GM12892 (cell line): ENCODE measurements at places on chromosomes 13 and 19.

GRCh38 chr13:40706439-40706838, 40.0 kb upstream of the FOXO1 start:
- no peak for DNase-seq

- DNase-seq = no peak
Observed at GRCh38 chr13:78317030-78317429, 286.3 kb downstream of the POU4F1 start.

DNA sequence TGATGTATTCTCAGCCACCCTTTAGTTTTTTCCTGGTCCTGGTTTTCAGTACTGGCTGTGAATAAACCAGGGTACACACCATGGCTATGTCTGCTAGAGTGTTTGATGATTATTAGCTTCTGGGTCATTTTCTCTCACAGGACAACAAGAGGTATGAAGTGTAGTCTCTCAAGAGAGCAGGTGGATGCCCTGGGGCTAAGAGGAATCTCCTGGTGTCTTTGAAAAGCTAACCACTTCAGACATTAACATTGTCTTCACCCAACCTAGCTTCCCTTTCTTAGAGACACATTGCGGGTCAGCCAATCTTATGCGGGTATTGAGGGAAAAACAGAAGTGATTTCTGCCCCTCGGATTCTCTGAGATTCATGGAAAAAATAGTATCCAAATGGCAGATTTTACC, 1.6 kb downstream of the ZNF730 start:
- DNase-seq = no peak

GRCh38 chr19:50000038-50000840, 24.9 kb downstream of the VRK3 start:
- no peak for DNase-seq

GRCh38 chr13:82791035-82791434, 1091.2 kb downstream of the SLITRK1 start:
- DNase-seq = no peak

DNA sequence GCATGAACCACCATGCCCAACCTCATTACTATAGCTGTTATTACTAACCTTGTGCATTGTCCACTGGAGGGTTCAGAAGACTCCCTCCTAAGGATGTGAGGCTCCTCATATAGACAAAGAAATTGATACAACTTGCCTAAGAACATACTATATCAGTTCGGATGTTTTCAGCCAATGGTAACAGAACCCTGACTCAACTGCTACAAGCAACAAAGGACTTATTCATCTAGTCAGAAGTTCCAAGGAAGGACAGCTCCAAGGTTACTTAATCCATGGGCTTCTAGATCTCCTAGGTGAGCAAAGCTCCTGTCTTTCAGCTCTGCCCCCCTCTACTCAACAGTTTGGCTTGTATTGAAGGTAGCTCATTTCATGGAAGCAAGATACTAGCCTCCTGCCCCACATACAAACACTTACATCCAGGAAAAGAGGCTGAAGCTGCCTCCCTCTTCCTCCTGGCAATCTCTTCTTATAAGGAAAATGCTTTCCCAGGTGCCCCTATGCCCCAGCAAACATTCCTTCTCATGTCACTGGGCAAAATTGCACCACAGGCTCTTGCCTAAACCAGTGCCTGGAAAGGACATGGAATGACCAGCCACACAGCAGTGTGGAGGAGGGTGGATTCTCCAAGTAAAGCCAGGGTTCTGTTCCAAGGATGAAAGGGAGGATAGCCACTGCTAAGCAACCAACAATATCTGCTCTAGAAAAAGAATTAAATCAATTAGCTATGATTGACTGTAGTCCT, 497.8 kb downstream of the FOXO1 start:
- no peak for DNase-seq

DNA sequence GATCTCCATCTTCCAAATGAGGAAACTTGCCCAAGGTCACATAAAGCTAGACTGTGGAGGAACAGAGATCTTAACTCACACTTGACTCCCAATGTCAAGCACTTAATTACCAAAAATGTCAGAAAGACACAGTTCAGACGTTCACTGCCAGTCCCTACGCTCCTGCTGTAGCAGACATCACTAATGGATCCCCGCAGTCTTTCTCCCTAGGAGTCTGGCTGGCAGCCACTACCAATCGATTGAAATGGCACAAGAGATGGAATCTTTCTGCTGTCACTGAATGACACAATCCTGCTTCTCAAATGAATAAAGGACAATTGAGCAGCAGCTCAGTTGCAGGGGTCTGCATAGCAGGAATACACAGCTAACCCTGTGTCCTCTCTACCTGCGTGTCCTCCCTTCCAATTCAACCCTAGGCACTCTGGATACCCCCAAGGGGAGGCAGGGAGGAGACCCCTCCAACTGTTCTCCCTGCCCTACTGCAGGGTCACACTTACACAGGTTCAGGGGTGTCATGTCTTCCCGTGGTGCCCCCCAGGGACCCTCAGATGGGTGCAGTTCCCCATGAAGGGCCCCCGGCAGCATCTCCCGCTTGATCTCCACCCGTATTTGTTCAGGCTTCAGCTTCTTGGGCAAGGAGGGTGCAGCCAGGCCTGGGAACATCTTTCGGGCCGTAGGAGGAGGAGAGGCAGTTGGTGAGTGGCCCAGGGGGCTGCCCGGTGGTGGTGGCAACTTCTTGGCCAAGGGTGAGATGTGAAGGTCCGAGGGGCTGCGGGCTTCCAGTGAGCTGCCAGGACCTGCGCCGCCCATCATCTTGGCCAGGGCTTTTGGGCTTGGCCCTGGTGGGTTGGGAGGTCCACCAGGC, 7.9 kb upstream of the AKAP8L start:
- DNase-seq = no peak

GRCh38 chr13:20904908-20905307, 2.4 kb upstream of the XPO4 start:
- no peak for DNase-seq

DNA sequence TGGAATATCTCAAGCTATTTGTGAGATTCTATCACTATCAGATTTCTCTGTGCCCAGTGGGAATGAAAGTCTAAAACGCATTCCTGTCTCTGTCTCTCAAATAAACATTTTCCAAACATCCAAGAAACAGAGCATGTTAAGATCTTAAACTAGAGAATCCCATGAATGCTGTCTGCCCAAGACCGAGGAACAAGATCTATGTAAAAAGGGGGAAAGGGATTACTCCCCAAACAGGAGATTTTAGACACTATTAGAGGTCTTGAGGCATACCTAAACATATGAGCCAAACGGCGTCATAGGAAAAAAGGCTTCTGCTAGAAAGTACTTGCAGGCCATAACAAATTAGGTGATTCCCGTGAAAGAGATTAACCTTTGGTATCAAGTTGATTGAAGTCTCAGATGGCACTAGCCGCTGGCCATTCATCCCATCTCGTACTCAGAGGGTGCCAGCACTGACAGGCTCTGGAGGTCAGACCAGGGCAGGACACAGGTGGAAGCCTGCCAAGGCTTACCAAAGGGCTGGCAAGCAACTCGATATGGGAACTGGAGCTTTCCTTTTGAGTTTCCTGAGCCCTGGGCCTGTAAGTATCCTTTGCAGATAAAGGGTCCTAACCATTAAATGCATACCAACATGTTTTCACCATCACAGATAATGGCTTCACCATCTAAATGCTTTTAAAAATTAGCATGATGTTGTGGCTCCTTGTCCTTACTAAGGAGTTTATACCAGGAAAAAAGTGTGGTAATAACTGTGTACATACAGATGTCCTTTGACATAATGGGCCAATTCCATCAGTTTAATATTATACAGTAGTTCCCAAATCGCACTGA, 225.2 kb downstream of the FOXO1 start:
- no peak for DNase-seq

- DNase-seq = no peak
Observed at GRCh38 chr19:5397804-5398692, 57.2 kb upstream of the ZNRF4 start.

DNA sequence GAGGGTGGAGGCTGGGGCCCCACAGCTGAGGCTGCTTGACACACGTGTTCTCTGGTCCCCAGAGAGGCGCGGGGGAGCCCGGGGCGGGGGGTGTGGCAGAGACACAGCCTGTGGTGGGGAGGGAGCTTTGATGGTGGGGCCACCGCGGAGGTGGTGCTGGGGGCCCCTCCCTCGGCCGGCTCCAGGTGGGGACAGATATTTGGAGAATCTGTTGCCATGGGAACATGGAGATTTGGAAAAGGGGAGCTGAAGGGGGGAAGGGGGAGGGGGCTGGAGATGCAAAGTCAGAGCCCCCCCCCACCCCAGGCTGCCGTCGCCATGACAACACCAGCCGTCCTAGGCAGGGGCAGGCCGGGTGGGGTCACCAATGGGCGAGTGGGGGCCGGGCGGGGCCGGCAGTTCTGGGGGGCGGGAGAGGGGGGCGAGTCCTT, 1.2 kb downstream of the PRKCG start:
- no peak for DNase-seq

DNA sequence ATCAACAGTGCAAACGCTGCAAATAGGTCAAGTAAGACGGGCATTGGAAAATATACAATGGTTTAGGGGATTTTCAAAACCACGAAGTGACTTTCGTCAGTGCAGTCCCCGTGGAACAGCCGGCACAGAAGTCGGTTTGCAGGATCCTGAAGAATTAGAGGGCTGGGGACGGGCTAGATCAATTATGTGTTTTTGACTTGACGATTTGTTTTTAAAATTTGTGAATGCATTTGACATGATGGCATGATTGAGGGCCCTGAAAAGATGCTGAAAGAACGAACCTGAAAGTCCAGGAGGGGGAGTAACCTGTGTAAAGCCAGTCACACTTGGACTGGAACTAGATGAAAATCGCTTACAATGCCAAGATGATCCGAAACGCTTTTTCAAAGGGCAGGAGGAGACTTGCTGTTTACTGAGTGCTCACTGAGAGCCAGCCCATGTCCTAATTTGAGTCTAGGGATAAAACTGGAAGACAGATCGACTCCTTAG, 8.9 kb upstream of the DGKH start:
- no peak for DNase-seq

DNA sequence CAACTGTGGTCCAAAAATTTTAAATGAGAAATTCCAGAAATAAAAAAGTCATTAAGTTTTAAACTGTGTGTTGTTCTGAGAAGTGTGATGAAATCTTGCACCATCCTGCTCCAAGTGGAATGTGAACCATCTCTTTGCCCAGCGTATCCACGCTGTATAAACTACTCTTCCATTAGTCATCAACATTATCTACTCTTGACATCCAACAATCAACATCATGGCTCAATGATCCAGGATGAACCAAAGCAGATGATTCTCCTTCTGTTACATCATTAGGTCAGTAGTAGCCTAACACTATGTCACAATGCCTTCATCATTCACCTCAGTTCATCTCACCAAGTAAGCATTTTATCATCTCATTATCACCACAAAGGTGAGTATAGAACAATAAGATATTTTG, 55.3 kb downstream of the SUCLA2 start:
- DNase-seq = no peak

- DNase-seq = no peak
Observed at GRCh38 chr13:26324294-26324693, 70.4 kb downstream of the CDK8 start.

- DNase-seq = no peak
Observed at GRCh38 chr19:10885201-10886169, 14.1 kb downstream of the CARM1 start.

DNA sequence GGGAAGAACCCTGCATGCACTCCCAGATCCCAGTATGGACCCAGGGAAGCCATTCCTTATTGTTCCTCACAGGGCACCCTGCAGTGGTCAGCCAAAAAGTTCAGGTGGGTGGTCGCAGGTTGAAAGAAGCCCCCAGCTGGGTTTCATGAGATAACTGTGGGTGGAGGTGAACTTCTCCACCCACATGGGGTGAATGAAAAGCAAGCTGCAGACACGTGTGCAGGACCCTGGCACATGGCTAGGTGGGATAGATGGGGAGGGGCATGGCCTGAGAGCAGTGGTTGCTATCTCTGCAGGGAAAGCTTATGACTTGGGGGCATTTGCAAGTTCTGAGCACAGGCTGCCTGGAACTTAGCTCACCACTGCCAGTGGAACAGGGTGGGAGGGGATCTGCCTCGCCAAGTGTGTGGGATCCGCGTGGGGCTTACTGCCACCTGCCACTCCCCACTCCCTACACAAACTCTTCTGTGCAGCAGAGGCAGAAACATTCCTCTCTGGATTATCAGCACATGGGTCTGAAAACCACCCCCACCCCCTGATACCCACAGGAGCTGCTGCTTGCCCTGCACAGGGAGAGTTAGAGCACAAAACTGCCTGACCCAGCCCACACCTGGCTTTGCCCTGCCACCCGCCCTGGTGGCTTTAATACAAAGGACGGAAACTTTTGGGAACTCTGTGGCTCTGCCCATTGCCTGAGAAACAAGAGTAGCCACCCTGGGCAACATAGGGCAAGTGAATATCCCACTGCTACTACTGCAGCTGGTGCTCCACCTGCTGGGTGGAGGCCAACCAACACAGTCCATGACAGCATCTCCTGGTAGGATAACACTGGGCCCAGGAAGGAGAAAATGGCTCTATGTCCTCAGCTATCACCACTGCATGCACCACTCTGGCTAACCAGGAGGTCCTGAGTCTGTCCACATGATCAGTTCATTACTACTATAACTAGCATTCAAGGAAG, 24.4 kb downstream of the PLA2G4C start:
- DNase-seq = no peak

DNA sequence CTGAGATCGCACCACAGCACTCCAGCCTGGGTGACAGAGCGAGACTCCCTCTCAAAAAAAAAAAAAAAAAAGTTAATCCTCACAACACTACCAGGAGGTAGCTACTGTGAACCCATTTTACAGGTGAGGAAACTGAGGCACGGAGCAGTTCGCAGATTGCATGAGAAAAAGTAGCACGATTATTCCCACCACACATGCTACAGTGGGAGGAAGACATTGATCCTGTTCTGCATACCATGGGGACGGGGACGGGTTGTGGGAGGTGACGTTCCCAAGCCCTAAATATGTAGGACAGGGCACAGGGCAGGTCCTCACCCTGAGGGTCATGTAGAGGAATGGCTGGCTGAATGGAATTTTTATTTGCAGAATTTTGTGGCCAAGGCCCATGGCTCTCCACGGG, 23.7 kb downstream of the CLEC17A start:
- DNase-seq = no peak

GRCh38 chr19:13339869-13340268, 166.4 kb downstream of the CACNA1A start:
- DNase-seq = no peak

- DNase-seq = no peak
Observed at GRCh38 chr13:99577934-99578917, 77.0 kb downstream of the TM9SF2 start.

DNA sequence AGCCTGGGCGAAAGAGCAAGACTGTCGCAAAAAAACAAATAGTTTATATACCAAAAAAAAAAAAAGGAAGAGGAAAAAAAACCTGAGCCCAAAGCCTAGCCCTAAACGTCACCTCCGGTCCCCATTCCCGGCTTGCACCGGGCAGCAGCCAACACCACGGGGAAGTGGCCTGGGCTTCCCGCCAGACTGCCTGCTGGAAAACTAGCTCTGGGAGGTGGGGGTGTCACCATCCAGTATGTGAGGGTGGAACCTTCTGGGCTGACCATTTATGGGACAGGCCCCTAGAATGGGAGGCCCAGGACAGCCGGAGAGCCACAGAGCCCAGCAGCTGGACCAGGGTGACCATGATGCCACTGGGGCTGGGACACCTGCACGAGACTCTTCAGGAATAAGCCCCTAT, 37.3 kb downstream of the IL12RB1 start:
- no peak for DNase-seq

- no peak for DNase-seq
Observed at GRCh38 chr19:49558591-49558990, 21.8 kb downstream of the NOSIP start.

- DNase-seq = no peak
Observed at GRCh38 chr19:13652810-13653590, 111.3 kb upstream of the MRI1 start.

GRCh38 chr13:113929628-113930615, 44.0 kb downstream of the C13orf46 start:
- DNase-seq = no peak

- DNase-seq = no peak
Observed at GRCh38 chr13:111513766-111514609, 193.5 kb downstream of the TEX29 start.
